ENCODE measurements at places on chromosomes 5 and 9.
A peak's percentile ranks its signal among the peaks of the same experiment; 100 is the strongest.

DNA sequence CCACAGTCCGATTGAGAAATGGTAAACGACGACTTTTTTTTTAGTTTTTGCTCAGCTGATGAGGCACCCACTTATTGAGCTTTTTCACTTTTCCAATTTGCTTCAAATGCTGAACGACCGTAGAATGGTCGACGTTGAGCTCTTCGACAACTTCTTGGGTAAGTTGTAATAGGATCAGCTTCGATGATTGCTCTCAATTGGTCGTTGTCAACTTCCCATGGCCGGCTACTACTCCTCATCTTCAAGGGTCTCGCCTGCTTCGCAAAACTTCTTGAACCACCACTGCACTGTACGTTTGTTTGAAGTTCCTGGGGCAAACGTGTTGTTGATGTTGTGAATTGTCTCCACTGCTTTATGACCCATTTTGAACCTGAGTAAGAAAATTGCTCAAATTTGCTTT is 35.7 kb downstream of the NSD1 start:
- DNase-seq: no peak

DNA sequence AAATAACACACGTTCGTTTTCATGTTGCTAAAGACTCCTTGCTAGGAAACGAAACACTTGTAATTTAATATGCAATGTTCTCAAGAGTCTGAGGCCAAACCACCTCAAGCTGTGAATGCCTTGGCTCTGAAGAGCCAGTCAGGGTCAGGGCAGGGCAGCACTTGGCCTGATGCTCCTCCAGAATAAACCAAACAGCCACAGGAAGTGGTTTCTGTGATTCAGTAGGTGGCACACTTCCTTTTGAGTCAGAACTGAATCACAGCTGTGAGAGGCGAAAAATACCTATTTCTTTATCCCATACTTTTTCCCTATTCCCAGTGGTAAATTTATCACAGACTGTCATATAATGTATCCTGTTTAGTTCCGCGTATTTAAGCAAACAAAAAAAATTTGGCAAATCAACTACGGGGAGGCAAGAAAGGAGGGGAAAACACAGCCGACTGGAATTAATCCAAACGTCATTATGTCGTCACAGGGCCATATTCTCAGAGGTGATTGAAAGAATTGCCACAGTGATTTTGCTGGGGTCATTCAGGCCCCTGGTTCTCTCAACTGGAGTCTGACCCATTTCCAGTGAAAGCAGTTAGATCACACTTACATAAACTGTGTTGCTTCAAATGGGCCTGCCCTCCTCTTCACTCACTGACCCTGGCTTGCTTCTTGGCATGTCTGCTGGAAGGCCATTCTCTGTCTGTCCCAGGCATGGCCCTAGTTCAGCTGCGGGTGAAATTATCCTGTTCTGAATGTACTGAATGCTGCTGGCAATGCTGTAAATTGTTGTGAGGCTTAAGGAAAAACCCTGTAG is 71.2 kb downstream of the ARRDC3 start:
- peak; percentile 69 for DNase-seq

- DNase-seq: no peak
Observed at GRCh38 chr5:124528838-124529237, 217.6 kb downstream of the ZNF608 start.

- no peak for DNase-seq
Observed at GRCh38 chr9:131436376-131436775, 42.5 kb downstream of the PRRC2B start.

- DNase-seq: no peak
Observed at GRCh38 chr5:115179394-115180164, 9.9 kb upstream of the TRIM36 start.

- DNase-seq: no peak
Observed at GRCh38 chr5:13439430-13439829, 505.1 kb downstream of the DNAH5 start.

- no peak for DNase-seq
Observed at GRCh38 chr5:143056792-143057579, 286.8 kb downstream of the ARHGAP26 start.

DNA sequence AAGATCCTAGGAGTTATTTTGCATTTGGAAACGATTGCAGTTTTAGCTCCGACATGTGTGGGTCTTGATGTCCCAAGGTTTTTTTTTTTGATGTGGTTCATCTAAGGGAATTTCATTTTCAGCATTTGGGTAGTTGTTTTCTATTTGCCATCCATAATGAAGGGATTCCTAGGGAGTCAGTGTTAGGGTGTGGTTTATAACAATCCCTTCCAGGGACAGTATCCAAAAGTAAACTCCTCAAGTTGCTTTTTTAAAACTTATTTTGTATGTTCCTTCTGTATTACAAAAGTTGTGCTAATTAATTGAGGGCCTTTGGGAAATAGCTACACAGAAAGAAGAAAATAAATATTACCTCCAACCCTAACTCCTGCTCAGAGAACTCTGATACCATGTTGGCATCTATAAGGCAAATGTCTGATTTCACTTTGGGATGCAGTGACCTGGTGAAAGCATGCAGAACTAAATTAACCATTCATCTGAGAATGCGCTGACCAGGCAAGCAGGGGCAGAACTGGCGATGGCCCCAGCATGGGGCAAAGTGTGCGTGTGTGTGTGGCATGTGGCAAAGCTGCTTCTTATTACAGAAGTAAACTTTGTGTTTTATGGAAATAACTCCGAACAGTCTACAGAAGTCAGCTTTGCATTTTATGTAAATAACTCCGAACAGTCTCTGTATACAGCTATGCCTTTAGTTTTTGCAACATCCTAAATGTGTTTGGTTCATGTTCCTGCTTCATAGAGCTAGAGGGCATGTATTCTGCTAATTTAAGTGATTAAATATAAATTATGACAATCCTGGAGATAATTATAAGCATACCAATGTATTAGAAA is 237.2 kb downstream of the TRPM3 start:
- no peak for DNase-seq

GRCh38 chr5:95441636-95442035 is 50.5 kb downstream of the FAM81B start:
- no peak for DNase-seq

- DNase-seq: no peak
Observed at GRCh38 chr9:95409650-95410426, 92.3 kb upstream of the FANCC start.

DNA sequence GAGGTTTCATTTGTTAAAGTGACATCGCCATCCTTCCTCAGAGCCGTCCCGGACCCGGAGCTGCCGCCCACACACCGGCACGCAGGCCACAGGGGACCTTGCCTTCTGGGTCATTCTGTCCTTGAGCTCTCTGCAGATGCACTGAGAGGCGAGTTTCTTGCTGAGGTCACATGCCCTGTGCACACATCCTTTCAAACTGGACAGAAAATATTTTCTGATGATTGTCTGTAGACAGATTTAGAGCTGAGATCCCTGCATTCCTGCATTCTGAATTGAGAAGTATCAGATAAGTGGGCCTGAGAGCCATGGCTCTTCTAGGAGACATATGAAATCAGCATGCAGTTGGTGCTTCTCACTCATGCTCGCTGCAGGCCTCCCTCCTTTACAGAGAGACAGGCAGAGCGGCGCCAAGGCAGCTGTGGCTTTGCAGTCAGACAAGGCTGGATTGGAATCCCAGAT is 25.4 kb downstream of the BOD1 start:
- no peak for DNase-seq

DNA sequence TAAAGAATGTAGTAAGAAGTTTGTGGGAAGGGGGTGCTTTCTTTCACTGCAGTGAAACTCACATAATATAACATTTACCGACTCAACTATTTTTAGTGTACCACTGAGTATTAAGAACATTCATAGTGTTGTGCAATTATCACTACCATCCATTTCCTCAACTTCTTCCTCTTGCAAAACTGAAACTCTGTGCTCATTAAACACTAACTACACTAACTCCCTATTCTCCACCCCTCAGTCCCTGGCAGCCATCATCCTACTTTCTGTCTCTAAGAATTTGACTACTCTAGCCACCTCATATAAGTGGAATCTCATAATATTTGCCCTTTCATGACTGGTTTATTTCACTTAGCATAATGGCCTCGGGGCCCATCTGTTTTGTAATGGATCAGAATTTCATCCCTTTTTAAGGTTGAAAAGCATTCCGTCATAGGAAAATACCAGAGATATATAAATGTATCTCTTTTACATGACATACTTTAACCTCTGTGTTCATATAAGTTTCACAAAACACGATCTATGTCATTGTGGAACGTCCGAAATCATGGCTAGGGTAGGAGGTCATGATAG is 56.3 kb upstream of the DIRAS2 start:
- no peak for DNase-seq

- DNase-seq: no peak
Observed at GRCh38 chr5:56356836-56357160, 123.7 kb upstream of the ANKRD55 start.

DNA sequence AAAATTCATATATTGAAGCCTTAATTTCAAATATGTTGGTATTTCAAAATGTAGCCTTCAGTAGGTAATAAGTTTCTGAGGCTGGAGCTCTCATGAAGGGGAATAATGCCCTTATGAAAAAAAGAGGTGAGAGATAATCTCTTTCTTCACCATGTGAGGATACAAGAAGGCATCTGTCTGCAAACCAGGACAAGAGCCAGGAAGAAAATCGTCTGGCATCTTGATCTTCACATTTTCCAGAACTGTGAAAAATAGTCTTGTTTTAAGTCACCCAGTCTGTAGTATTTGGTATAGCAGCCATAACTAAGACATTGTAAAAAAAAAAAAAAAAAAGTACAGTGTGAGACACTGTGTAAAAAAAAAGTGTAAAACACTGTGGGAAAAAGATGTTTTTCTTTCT is 768.9 kb downstream of the TAF11L14 start:
- DNase-seq: no peak

DNA sequence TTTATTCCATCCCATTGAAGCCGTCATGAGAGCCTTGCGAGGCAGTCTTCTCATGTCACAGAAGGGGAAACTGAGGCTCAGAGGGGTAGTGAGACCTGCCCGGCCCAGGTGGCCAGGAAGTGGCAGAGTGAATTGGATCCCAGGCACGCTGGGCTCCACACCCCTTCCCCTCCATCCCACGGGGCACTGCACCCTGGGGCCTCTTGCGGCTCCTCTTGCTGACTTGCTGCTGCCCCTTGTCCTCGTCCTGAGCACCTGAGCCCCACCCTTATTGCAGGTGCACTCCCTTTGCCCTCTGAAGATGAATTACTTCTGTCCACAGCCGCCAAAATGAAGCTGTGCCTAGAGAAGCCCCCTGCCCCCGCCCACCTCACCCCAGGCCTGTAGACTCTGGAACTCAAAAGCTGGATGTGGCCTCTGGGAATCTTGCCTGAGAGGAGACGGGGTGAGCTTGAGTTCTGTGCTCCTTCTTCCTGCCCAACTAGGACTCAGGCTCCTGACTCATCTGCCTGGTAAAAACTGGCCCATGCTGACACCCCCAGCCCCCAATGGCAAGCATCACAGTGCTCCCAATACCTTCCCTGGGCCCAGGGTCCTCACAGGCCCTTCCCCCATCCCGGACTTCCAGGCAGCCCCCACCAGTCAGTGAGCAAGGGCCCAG is 6.4 kb downstream of the NEURL1B start:
- DNase-seq: no peak

GRCh38 chr5:155729684-155730059 is 597.3 kb upstream of the SGCD start:
- DNase-seq: no peak

- peak; percentile 53 for DNase-seq
Observed at GRCh38 chr5:40437452-40437861, 242.3 kb upstream of the PTGER4 start.

DNA sequence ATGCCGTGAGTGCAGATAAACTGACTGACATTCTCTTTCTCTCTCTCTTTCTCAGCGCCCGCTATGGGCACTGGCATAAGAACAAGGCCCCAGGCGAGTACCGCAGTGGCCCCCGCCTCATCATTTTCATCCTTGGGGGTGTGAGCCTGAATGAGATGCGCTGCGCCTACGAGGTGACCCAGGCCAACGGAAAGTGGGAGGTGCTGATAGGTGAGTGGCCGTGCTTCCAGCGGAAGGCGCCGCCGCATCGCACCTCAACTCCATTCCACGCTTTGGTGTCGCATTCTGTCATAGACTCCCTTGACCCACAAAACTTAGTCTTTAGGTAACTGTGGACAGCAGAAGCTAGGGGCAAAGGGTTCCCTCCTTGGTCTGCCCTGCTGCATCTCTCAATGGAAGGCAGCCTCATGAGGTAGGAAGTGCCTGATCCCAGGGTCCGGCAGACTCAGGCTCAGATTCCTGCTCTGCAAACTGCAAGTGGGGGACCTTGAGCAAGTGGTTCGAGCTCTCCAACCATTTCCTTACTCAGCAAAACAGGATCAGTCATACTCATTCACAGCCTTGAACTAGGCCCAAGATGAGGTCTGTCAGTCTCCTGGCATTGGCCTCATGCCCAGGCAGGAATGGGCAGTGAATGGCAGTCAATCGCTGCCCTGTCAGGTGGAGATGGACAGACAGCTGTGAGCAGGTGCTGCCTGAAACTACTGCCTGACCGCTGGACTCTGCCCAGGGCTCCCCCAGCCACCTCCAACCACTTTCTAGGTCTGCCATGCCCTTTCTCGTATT is 24.2 kb upstream of the CFAP157 start:
- DNase-seq: no peak

DNA sequence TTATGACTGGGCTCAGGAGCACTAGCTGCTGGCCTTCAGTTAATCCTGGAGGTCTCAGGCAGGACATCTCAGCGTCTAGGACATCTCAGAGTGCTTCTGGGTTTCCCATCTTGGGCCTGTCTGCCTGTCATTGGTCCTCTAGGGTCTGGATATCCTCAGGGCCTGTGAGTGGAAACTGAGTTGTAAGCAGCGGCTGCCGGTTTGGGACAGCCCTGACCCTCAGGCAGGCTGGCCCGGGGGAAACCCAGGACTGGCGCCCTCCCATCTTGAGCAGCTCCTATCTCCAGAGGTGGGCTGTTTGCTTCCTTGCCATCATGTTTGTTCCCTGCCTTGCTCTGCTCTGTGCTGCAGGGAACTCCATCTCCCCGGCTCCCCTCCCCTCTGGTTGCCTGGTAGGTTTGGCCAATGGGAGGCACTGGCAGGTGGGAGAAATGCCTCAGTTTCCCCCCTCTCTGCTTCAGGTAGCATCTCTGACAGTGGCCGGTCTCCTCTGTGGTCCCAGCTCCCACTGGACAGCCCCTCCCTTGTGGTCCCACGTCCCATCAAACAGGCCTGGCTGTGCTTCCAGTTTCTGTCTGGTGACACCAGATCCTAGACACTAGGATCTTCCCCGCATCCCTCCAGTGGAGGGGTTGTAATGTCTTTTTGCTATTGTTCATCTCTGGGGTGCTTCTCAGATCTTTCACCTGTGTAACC is 57.4 kb downstream of the ARHGEF37 start:
- no peak for DNase-seq

DNA sequence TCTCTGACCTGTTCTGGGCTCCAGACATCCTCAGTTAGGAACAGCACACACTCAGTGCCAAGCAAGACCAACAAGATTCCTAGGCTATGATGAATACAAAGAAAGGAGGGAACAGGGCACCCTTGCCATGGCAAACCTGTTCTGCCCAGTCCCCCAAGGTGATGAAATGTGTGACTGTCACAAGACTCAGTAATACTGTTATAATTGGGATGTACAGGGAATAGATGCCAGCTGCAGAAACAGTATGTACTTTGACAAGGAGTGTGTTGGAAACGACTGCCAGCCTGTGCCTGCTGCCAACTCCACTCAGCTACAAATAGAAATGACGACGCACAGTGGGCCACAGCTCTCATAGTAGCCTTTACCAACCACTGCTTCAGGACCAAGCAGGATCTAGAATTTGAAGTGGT is 453.0 kb downstream of the EFNA5 start:
- no peak for DNase-seq

GRCh38 chr9:14271093-14271673 is 42.8 kb downstream of the NFIB start:
- no peak for DNase-seq

Data from stimulated activated CD4-positive, alpha-beta T cell treated with anti-CD3 and anti-CD28 coated beads, Interleukin-1b, Interleukin-23, amount 100 ng/mL, for 48 hours (primary cell).